ENCODE measurements at places on chromosomes 6 and 20.

DNA sequence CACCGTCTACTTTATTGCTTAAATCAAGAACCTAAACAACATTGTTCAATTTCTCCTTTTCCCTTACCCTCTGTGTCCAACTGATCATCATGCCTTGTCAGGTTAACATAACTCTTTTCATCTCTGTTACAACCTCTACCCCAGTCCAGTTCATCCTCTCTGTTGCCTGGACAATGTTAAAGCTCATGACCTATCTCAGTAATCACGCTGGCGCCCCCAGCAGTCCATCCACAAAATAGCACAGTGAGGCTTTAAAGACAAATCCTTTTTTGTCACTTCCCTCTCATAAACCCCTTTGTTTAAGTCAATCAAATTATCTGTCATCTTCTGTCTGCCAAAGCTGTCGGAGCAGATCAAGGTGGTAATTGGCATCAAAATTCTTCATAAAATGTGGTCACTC lies 140.1 kb downstream of the QKI start:
- peak; percentile 28 for DNase-seq

- DNase-seq = peak; percentile 49
These were observed 102.6 kb downstream of the KIF13A start for GRCh38 chr6:17884498-17885478.

- DNase-seq = no peak
These were observed 13.8 kb upstream of the PTPRA start for GRCh38 chr20:2859330-2860121.

- no peak for DNase-seq
These were observed 77.3 kb downstream of the RFX6 start for GRCh38 chr6:116954335-116954734.

DNA sequence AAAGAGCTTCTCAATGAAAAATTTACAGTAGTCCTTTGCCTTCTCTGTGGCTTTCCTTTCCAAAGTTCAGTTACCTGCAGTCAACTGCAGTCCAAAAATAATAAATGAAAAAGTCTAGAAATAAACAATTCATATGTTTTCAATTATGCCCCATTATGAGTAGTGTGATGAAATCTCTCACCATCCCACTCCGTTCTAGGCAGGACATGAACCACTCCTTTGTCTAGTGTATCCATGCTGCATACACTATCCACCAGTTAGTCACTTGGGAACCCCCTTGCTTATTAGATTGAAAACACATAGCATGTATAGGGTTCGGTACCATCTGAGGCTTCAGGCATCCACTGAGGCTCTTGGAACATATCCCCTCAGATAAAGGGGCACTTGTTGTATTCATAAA lies 80.6 kb upstream of the EYA4 start:
- no peak for DNase-seq

GRCh38 chr6:36633915-36634314 lies 39.8 kb downstream of the SRSF3 start:
- DNase-seq = no peak

DNA sequence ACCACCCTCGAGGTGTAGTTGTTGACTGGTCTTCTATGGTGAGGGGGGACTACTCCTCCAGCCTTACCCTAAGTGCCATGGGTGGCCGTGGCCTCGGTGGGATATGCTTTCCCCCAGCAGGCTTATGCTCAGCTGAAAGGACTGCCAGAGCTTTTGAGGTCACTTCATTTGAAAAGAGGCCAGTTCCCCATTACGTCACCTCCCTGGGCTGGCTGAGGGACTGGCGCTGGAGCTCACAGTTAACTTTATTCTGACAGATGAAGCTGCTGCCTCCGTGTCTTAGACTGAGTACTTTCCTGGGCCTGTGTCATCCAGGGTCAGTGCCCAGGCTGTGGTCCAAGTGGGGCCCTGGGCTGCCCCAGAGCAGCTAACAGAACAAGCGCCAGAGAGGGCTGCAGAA lies 42.8 kb upstream of the PCMTD2 start:
- no peak for DNase-seq

GRCh38 chr6:16184129-16184528 lies 54.3 kb upstream of the GMPR start:
- DNase-seq = peak; percentile 53

DNA sequence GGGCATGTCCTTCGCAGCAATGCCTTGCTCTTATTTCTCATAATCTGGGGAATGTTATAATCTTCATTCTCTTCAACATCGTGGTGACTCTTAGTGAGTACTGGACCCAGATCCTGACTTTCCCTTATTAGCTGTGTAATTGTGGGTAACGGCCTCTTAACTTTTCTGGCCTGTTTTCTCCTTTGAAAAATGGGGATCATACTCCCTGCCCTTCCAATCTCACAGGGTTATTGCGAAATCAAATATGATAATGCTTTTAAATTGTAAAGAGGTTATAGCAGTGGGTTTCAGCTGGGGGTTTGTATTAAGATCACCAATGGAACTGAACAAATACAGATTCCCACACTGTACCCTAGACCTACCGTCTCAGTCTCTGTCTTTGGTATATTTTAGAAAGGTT lies 77.1 kb downstream of the CTNNBL1 start:
- no peak for DNase-seq

GRCh38 chr6:22087960-22088706 lies 208.7 kb downstream of the PRL start:
- no peak for DNase-seq

- DNase-seq = peak; percentile 59
These were observed 10.3 kb downstream of the MTO1 start for GRCh38 chr6:73471686-73472290.

- no peak for DNase-seq
These were observed 62.4 kb downstream of the TTI1 start for GRCh38 chr20:37970856-37971245.

DNA sequence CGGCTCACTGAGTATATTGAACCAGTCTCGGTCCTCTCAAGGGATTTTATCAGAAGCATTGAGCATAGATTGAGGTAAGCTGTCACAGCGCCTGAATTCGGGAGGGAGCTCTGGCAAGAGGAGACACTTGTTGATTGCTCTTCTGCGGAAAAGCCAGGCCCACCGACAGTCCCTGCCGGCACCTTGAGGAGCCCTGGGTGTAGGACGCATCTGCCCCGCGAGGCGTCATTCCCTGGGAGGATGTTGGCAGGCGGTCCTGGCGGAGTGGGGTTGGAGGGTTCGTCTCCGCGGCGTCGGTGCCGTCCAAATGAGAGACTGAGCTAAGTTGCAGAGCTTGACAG lies 843 bp downstream of the FBXO9 start:
- DNase-seq = peak; percentile 22

- no peak for DNase-seq
These were observed 14.9 kb upstream of the HLA-DRA start for GRCh38 chr6:32424589-32425300.

DNA sequence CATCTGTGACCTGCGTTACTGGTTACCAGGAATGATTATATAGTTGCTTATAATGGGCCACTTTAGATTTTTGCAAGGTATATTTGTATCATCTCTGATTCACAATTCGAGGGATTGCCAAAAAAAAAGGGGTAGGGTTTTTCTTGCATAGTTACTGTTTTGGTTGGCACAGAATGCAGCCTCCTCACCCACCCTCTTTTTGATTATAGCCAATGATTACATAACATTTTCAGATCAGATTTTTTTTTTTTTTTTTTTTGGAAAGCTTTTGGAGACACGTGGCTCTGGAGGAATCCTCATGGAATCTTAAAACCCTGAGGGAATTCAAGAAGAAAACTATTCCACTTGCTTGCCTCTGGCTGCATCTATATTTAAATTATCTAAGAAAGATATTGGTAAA lies 53.7 kb downstream of the UST start:
- DNase-seq = no peak

DNA sequence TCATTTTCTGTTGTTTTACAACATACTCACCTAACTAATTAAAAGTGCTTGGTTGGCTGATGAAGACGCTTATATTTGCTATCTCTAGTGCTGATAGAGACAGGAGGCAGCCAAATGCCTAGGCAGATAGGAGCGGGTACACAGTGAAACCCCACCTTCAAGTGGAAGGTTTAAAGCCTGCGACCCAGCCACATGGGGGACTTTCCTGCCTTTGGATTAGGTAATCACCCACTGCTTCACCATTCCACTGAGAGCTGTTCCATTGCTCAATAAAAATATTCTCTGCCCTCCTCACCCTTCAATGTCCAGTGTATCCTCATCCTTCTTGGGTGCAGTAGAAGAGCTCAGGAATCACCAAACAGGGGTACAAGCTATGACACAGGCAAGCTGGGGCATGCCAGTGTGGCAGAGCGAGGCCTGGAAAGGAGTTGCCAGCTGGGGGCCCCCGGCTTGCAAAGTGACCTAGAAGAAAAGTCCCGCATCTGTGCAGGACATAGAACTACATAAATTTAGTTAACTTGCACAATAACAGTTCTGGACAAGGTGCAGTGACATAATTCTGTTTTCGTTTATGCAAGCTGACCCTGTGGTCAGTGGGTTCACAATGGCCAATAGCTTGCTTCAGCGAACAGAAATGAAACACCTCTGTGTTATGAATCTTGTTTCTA lies 112.0 kb upstream of the MLIP start:
- no peak for DNase-seq

GRCh38 chr6:85418059-85418458 lies 31.8 kb upstream of the NT5E start:
- DNase-seq = no peak

GRCh38 chr20:40232756-40233155 lies 456.3 kb downstream of the MAFB start:
- no peak for DNase-seq

DNA sequence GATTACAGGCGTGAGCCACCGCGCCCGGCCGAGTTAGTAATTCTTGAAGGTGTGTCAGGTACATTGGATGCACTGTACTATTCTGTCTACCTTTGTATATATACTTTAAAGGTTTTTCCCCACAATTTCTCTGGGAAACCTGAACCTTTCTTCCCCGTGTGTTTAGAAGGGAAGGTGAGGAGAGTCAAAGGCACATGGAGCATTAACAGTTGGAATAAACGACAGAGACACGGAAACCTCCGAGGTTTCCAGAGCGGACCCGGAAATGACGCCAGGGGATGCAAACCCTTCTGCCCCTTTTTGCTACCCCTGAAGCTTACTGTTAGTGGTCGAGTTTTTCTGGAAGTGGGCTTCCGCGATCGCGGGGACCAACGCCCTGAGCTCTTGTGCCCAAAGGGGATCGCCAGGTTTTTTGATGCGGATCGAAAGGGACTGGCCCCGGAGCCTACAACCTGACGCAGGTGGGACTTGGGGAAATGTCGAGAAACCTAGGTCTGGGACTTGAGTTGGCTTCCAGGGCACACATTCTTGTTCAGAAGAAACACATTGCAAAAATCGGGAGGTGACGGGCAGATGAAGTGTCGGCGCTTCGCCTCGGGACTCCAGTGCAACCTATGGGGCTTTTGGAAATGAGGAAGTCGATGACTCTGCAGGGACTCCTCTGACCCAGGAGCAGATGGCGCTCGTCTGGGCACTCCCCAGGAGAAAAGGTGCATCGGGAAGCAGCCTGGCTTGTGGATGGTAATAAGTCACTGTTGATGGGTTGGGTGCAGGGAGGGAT lies 218.2 kb downstream of the OR2B2 start:
- DNase-seq = peak; percentile 64

DNA sequence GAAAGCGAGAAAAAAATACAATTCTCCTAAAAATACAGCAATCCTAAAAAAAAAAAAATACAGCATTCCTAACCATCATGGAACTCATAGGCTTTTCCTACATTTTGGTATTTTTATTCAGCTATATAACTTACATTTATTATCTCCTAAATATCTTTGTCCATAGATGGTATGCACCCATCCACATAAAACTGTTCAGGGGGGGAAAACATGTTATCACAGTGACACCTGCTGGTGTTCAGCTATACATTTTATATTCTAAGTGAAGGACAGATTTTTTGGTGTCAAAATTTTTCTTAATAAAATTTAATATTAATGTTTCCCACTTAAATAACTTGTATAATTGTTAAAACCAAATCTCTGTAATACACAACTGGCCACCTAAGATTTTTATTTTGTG lies 58.0 kb downstream of the BLOC1S5 start:
- peak; percentile 43 for DNase-seq
